ACHN (cell line): ENCODE measurements at places on chromosomes 1 and 21.

DNA sequence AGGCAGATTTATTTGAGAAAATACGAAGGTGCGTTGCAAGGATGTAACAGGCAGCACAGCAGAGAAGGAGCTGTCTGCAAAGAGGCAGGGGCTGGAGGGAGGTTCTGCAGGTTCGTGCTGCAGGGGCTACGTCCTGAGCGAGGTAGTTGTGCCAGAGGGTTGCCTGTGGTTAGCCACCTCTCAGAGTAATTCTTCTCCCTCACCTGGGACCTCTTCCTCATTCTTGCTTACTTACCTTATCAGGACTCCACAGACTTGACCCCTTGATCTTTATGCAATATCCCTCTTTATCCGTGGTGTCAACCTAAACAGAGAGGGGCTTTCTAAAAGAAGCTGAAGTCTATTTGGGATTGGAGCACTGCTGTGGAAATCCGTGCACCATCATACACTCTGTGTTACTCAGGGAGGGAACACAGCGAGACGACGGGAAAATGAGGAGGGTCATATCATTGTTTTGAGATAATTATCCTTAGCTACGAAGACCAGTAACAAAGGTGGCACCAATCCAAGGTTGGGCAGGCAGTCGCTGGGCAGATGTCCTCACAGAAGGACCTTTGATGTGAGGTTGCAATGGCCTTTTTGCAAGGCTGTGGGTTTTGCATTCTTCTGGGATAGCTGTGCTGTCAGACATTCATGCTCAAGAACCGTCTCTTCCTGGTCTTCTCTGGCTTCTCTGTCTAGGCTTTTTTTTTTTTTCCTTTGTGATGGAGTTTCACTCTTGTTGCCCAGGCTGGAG is 82.8 kb downstream of the WDR4 start:
- DNase-seq = no peak

GRCh38 chr1:15584489-15585363 is at the start of gene AGMAT:
Gene AGMAT, minus strand, starts transcription at chr1:15585051. Its CDS starts 84 bp downstream, at chr1:15584967.
- DNase-seq = peak; percentile 48

DNA sequence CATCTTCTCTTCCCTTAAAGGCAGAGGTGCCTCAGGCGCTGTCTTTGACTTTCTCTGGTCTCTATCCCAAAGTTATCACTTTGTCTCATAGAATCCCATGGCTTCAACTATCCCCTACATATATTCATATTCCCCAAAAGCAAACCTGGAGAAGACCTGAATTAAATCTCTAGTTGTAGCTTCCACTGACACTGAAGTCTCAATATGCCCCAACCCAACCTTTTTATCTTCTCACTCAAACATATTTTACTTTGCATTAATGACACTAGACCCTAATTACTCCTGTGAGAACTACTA is 354.5 kb upstream of the DUSP10 start:
- DNase-seq = no peak

- DNase-seq = no peak
Observed at GRCh38 chr1:234934611-234935033, 194.0 kb downstream of the TOMM20 start.

DNA sequence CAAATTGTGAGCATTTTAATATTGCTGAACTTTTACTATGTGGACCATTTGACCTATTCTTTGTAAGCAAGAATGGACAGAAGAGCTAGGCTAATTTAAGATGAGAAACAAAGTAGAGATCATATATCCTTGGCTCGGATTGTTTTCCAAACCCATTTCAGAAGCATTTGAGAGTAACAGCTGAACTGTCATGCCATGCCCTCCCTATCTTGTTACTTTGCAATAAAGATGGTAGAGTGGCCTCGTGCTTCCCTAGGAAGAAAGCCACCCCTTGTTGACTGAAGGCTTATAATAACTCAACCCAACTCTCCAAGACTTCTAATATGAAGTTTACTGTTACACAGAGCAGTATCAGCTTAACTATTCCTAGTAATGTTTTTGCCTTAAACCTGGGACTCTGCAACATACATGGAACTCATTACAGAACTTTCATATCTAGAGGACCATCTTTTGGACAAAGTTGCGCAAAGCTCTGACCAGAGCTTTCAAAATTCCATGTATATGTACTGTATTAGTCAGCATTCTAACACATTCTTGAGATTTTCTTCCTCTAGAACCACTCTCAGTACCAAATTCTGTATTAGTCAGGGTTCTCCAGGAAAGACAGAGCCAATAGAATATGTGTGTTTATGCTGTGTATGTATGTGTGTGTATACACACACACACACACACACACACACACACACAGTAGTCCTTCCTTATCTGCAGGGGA is 68.7 kb downstream of the ADAMTS1 start:
- DNase-seq = peak; percentile 24

DNA sequence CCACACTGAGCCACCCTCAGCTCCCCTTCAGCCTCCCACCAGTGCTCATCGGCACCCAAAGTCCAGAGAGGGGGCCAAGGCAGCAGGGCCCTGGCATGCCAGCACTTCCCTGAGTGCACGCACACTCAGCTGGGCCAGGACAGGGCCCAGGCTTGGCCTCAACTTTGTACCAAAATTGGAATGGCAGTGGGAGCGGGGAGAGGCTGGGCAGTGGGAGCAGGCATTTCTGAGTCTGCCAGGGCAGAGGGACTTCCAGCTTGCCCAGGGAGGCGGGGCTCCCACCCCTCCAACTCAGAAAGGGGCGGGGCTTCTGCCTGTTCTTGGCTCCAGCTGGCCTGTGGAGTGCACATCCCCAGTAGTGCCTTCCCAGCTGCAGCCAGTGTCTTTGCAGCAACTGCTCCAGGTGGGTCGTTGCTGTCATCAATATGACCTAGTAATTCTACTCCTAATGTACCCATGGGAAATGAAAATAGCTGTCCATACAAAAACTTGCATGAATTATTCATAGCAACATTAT is 10.3 kb upstream of the SNX7 start:
- no peak for DNase-seq

- no peak for DNase-seq
Observed at GRCh38 chr1:228414511-228415211, 2.0 kb downstream of the TRIM17 start.

DNA sequence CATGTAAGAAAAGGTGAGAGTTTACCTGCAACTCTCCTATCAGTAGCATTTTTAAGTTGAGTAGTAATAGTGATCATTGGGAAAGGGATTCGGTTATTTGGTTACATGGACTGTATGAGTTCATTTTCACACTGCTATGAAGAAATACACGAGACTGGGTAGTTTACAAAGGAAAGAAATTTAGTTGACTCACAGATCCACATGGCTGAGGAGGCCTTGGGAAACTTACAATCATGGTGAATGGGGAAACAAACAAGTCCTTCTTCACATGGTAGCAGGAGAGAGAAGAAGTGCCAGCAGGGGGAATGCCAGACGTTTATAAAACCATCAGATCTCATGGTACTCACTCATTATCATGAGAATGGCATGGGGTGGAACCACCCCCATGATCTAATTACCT is 59.3 kb upstream of the FBXO28 start:
- DNase-seq = no peak

DNA sequence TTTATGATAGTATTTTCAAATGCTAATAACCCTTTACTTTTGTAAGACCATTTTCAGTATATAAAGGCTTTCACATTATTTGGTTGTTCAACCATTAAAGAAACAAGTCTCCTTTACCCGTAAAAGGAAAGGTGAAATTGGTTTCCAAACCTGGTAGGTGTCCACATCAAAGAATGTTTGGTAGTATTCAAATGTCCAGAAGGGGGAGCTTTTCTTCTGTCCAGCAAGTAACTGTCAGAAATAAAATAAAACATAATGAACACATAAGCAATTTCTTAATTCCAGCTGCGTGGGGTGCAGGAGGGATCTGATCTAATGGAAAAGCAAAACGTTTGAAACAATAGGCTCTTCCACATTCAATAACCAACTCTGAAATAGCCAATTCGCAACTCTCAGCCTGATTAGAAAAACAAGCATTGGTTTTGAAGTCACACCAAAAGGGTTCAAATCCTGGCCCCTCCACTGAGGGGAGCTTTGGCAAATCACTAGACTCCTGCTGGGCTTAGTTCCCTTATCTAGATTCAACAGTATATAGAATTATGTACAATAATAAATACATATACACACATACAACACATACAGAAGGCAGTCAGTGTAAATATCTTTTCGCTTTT is 11.0 kb downstream of the YIPF1 start:
- DNase-seq = peak; percentile 59

DNA sequence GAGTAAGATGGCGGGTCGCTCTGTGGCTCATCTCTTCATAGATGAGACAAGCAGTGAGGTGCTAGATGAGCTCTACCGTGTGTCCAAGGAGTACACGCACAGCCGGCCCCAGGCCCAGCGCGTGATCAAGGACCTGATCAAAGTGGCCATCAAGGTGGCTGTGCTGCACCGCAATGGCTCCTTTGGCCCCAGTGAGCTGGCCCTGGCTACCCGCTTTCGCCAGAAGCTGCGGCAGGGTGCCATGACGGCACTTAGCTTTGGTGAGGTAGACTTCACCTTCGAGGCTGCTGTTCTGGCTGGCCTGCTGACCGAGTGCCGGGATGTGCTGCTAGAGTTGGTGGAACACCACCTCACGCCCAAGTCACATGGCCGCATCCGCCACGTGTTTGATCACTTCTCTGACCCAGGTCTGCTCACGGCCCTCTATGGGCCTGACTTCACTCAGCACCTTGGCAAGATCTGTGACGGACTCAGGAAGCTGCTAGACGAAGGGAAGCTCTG is 2.4 kb downstream of the TNFAIP8L2 start:
- no peak for DNase-seq

DNA sequence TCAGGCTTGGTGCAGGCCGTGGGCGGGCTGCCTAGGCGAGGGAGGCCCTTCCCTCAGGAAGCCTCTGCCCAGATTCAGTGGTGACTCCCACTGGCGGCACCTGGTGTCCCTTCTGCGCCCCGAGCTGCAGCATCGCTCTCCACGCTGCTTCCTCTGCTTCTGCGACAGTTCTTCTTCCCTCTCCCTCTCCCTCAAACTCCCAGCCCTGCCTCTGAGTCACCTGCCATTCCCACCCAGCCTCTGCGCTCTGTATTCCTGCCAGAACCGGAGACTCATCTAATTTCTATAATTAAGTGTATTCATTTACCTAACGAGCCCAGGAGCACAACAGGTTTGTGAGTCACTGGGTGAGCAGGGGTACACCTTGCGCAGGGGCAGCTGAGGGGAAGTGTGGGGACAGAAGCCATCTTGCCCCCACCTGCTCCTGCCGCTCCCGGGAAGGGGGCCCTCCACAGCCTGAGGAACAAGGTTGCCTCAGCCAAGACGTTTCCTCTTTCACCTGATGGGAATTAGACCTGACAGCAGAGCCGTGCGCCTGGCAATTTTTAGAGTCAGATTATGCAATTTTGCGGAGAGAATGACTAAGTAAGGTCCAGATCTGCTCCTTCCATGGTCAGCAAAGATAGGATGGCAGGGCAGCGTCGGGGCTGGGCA is 19.4 kb downstream of the KCNC4 start:
- DNase-seq = no peak

DNA sequence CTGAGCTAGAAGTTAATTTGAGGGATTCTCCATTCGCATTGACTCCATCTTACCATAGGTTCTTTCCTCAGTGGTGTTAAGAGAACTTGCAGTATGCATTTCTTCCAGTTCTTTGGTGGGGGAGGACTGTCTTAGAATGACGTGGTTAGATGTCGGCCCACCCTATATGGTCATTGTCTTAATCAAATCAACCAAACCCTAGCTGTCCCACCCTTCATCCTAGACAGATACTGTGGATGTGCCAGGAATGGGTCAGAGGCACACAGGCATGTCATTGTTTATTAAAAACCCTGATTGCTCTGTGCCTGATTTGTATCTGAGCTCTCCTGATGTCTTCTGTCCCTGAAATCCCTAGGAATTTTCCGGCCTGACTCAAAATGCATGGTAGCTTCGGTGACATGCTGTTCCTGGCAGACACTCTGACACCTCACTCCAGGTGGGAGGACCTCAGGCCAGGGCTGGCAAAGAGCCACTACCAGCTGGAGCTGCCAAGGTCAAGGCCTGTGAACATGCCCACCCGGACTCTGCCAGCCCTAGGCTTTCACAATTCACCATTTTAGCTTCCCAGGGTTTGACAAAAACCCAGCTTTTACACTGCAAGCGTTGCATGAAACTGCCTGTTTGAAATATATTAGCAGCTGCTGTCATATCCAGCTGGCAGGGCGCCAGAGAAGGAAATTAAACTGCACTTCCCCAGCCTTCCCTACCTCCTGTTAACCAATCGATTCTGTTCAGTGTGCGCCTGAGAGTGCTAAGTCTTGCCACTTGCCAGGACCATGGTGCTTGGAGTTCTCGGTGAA is 134.0 kb downstream of the FAM78B start:
- no peak for DNase-seq

DNA sequence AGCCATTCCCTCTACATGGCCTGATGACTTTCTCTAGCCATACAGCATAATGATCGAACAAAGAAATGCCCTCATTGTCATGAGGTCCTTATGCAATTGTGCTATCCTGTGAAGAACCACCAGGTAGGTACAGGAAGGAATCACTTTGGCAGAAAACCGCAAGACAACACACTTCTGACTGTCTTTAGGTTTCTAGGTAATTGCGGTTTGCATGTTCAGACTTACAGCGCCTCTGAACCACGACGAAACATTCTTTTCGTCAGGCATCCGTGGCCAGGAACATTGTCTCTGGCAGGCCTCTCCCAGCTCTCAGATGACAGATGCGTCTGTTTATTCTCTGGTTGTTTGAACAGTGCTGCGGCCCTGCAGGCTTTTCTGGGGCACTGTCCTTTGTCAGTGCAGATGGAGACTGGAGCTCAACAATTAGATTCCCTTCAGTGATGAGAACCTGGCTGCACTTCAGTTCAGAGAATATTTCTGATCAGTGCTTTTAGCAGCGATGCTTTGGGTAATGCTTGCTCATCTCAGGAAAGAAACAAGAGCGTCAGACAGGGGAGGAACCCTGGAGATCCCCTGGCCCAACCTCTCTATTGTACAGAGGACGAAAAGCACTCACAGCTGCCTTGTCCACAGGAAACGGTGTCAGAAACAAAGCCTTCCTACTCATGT is 63.4 kb downstream of the B3GALT5 start:
- no peak for DNase-seq

DNA sequence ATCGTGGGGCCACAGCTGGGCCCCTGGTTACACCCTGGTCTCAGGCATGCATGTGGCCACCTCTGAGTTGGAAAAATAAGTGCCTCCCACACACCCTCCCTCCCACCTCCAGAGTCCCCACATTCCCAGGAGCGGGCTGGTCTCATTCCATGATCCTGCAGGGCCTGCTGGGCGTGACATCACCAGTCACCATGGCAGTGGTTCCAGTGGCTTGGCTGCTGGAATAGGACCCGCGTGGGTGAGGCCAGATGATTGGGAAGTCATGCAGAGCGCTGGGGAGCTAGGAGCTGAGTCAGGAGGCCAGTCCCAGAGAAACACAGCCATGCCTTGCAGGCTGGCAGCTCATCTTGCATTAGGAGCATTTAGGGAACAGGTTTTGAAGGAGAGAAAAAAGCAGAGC is 125.4 kb upstream of the TMEM51 start:
- peak; percentile 97 for DNase-seq
